ENCODE measurements at places on chromosomes 7 and 10. TPM values are rescaled to one million over a fixed set of nuclear protein-coding genes. Genes with fewer than 3 reads are reported as not detected.

ELN gene
- polyA plus RNA-seq, result 49.6 TPM

H2AZ2 gene
- polyA plus RNA-seq, result 123 TPM

TFAM gene
- 20.8 TPM for polyA plus RNA-seq

ACHE gene
- polyA plus RNA-seq, result 0.67 TPM

OR2A5 gene
- polyA plus RNA-seq, result not detected

ECHS1 gene
- polyA plus RNA-seq, result 82.3 TPM

TMEM270 gene
- polyA plus RNA-seq, result not detected

PTF1A gene
- polyA plus RNA-seq, result 16.2 TPM
